GM03348 (cell line): ENCODE measurements at places on chromosomes 2 and 18.

GRCh38 chr2:33494155-33494779, 17.8 kb downstream of the RASGRP3 start:
- no peak for DNase-seq

DNA sequence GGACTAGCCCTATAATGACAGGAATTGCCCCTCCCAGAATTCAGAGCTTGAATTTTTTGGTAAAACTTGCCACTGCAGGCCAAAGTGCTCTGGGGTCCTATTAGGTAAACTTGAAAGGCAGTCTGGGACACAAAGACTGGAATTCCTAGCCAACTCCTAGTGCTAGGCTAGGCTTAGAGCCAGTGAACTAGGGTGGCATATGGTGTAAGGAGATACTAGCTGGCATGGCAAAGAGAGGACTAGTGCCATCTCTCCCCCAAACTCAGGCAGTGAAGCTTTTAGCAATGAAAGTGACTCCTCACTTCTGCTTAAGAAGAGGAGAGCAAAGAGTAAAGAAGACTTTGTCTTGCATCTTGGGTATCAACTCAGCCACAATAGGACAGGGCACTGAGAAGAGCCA, 410.5 kb upstream of the CNTNAP5 start:
- no peak for DNase-seq

GRCh38 chr2:38091760-38092159, 15.8 kb upstream of the CYP1B1 start:
- no peak for DNase-seq

DNA sequence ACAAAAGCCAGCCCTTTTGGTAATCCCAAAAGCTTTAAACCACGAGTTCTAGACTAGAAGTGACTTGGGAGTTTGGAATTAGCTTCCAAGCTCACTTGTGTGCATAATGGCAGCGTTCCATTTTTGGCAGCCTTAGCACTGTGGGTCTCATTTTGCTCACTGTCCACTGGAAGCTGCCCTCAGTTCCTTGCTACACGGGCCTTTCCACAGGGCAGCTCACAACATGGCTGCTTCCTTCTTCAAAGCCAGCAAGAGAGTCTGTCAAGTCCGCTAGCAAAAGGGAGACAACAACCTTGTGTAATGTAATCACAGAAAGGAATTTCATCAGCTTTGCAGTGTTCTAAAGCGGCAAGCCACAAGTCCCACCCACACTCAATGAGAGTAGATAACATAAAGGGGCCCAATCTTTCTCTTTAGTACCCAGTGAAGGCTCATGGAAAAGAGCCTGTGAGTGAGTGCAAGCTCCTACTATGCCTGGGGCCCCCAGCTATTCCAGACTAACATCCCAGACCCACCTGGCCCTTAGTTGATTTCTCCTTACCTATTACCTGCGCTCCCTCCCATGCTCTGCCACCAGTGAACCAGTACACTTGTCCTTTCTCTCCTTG, 239.7 kb upstream of the FBXO11 start:
- no peak for DNase-seq

GRCh38 chr18:31217038-31217849, 54.6 kb upstream of the DSC1 start:
- no peak for DNase-seq

- no peak for DNase-seq
These were observed 297.8 kb downstream of the DLGAP1 start for GRCh38 chr18:4157352-4157751.

DNA sequence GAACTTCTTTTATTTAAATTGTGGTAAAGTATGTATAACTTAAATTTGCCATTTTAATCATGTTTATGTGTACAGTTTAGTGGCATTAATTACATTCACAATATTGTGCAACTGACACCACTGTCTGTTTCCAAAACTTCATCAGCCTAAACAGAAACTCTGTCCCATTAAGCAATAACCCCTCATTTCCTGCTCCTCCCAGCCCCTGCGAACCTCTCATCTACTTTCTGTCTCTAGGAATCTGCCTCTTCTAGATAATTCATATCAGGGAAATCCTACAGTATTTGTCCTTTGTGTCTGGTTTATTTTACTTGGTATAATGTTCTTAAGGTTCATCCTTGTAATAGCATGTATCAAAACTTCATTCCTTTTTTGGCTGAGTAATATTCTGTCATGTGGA, 75.1 kb downstream of the BOLA3 start:
- DNase-seq = no peak

DNA sequence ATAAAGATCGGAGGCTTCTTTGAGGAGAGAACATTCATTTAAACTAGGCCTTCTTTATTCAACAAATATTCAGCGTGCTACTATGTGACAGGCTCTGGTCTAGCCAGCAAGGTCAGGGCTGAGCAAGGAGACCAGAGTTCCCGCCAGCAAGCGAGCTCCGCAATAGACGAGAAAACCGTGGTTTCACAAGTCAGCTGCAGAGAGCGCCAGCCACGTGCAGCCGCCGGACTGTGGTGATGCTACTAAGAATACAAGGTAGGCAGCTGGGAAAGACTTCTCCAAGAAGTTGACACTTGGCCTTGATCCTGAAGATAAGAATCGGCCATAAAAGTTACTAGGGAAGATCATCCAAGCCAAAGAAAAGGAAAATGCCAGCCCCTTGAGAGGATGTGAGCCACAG, 533.7 kb upstream of the SALL3 start:
- DNase-seq = no peak

DNA sequence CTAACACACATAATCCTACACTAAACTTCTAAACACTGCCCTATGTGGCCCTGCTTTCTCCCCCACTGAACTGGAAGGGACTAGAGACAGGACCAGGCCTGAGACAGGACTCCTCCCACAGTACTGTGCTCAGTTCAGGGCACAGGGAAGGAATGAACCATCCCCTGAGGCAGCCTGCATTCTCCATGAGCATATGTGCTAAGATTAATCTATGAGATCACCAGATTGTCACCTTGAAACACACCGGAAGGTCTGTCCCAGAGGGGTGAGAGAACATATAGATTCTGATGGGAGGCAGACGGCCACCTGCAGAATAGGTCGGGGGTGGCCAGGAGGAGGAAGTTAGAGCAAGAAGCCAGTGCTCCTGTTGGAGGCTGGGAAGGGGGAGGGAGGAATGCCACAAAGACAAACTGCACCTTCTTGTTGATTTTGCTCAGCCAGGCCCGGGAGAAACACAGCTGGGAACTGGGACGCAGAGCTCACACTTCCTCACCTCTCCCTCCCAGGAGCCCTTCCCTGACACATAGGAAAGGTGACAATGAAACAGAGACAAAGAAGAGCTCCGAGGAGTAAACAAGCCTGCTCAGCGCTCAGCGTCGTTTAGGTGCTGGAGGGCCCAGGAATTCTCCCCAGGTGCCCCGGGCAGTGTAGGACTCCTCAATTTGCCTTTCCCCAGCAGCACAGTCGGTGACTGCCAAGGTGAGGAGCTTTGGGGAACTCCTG, 52.1 kb downstream of the ZBTB7C start:
- DNase-seq = no peak

DNA sequence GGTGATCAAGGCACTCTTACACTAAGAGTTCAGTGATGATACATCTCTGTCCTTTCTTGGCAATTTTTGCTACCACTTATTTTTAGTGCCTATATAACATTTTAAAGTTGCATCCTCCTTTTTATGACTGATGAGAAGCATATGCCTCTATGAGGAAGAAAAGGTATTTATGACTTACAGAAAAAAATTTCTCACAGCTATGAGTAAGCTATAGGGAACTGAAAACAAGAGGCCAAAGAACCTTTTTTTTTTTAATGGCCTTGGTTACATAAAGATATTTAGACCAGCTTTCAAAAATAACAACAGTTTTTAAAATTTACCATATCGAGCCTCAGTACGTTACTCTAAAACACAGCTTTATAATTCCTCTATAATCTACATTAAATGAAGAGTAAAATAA, 21.3 kb downstream of the MBD5 start:
- DNase-seq = no peak

DNA sequence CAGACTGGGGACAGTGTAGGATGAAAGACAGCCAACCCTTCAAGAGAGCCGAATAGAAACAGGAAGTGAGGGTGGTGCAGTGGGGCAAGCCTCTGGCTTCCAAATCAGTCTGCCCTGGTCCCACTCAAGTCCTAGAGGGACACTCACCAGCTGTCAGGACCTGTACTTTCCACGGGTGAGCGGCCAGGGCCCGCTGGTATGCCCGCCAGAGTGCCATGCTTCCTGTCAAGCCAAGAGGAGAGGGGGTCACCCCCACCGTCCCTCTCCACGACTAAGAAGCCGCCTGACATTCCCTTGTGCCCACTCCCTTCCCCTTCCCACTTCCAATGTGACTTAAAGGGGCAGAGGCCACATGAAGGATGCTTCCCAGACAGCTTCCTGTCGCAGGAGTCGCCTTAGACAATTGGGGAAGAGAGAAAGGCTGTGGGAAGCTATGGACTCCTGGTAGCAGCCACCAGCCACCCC, 564 bp downstream of the MPV17 start:
- peak; percentile 29 for DNase-seq

DNA sequence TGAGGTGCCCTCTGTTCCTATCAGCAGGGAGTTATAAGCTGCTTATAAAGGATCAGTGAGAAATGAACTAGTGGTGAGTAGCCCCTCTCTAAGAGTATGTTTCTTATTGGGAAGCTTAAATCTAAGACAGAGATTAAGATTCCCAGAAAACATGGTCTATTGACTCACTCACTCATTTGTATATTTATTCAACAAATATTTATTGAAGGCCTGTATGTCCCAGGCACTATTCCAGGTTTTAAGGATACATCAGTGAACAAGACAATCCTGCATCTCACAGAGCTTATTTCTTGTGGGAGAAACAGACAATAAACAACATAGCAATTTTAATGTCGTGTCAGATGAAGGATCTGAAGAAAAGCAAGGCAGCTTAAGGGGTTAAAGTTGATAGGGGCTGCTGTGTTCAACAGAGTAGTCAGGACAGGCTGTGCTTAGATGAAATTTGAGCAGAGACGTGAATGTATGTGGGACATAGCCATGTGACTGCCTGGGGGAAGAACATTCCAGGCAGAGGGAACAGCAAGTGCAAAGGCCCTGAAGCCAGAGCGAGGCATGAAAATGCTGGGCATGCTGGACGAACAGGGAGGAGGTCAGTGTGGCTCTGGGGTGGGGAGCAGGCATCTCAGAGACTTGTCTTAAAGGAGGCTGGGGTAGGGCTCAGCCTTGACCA, 14.8 kb upstream of the PSD4 start:
- DNase-seq = no peak

DNA sequence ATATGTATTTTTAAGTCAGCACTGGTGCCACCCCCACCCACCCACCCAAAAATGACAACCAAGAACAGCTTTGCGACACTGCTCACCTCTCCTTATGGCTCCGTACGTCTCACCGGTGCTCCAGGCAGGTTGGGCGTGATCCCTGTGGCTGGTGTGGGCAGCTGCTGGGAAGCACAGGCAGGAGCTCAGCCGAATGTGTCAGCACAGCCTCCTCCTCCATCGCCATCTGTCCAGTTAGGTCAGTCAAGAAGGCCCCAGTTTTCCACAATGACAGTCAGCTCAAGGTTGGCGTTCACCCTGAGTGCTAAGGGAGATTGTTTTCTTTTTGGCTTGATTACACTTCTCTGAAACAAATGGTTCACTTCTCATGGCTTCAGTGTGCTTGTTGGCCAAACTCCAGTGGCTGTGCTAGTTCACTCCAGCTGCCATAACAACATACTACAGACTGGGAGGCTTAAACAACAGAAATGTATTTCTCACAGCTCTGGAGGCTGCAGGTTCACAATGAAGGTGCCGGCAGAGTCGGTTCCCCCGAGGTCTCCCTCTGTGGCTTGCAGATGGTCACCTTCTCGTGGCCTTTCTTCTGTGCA, 30.2 kb downstream of the AMER3 start:
- DNase-seq = no peak

GRCh38 chr2:203706403-203706802, at the start of gene CD28:
TSS of gene CD28 (plus strand) at chr2:203706639. CDS start at chr2:203706697, 58 bp downstream.
- DNase-seq = no peak

- peak; percentile 39 for DNase-seq
These were observed 253.2 kb upstream of the EPC2 start for GRCh38 chr2:148391324-148391723.

DNA sequence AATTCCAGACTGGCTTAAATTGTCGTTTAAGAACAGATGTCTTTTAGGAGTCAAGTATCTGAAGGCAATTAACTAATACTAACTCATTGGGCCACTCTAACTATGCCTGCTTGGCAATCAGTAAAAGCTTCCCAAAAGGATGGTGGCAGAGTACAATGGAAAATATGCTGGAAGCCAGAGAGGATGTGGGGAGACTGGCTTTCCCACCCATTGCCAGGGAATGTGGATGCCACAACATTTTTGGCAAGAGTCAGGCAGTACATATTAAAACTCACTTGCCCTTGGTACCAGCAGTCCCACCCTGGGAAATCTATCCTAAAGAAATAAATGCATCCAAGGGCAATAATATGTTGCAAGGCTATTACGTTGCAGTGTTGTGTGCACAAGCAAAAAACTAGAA, 74.0 kb upstream of the FZD7 start:
- peak; percentile 44 for DNase-seq
